ENCODE measurements at places on chromosomes 11 and 22. TPM values are rescaled to one million over a fixed set of nuclear protein-coding genes. Genes with fewer than 3 reads are reported as not detected.

The OR2AT4 gene
- not detected for total RNA-seq

DNA sequence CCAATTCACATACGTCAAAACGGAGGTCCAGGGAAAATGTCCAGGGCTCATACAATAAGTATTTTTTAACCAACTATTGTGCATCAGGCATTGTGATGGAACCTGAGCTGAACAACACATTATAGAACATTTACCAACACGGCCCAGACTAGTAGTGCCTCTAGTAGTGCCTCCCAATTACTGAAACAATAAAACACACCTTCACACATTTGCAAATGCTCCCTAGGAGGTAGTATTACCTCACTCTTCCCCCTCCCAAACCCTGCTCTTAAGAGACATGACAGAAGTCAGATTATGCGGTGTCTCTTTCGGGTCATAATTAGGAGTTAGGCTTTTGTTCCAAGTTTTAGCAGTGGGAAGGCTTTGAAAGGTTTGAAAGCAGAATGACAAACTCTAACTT, 61.1 kb downstream of the PAK1 start:
- H3K27ac ChIP-seq = no peak overlapping the region
- no peaks in the 10 kb centered on the region for H3K36me3 ChIP-seq
- no peaks in the 10 kb centered on the region for H3K27me3 ChIP-seq
- H3K4me1 ChIP-seq = peaks cover 3% of the 10 kb centered on the region
- DNase-seq = no peak

The SCGB1A1 gene
- not detected for total RNA-seq

The OR51A7 gene
- total RNA-seq = not detected

- H3K27me3 ChIP-seq = no peaks in the 10 kb centered on the region
- DNase-seq = no peak
- no peak overlapping the region for H3K4me3 ChIP-seq
- peaks cover 66% of the 10 kb centered on the region for H3K4me1 ChIP-seq
- H3K36me3 ChIP-seq = no peaks in the 10 kb centered on the region
- H3K27ac ChIP-seq = no peak overlapping the region
These were observed 41.8 kb downstream of the GALNT18 start for GRCh38 chr11:11580012-11580411.

DNA sequence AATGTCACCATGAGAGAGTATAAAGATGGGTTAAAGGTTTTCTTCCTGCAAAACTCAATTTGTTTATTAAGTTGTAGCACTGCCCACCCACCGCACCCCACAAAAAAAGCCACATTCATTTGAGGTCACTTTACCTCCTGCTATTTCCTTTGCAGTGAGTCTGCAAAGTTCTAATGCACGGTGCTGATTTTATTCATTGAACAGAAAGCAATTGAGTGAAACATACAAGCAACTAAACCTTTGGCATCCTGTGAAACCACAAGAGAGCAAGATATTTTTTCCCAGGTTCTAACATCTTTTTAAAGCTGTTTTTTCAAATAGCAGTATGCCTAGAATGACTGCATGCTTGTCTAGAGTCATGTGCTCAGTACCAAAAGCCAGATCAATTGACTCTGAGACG, 39.0 kb downstream of the RRAS2 start:
- no peak for DNase-seq
- no peaks in the 10 kb centered on the region for H3K36me3 ChIP-seq
- H3K4me3 ChIP-seq = no peak overlapping the region
- H3K27me3 ChIP-seq = no peaks in the 10 kb centered on the region

- no peaks in the 10 kb centered on the region for H3K27me3 ChIP-seq
- H3K36me3 ChIP-seq = no peaks in the 10 kb centered on the region
- H3K27ac ChIP-seq = peak overlapping the region; percentile 82
- peaks cover 21% of the 10 kb centered on the region for H3K4me1 ChIP-seq
These were observed 18.1 kb upstream of the INCENP start for GRCh38 chr11:62105667-62106191.

DNA sequence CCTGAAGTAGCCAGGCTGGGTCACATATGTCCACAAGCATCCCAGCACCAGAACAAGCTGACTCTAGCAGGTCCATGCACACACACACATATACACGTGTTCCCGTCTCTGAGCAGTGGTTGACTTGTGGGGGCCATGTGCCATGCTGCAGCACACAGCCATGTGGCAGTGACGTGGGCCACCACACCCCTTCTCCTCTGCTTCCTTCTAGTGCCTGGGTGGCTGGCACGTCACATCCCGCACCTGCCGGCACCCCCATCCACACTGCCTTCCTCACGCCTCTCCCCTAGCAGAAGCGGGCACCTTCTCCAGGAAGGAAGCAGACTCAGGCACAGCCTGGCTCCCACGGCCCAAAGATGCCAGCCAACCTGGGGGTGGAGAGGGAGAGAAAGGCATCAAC, 9.5 kb downstream of the SYT7 start:
- no peaks in the 10 kb centered on the region for H3K36me3 ChIP-seq
- DNase-seq = no peak
- H3K27ac ChIP-seq = no peak overlapping the region
- H3K4me3 ChIP-seq = no peak overlapping the region
- H3K4me1 ChIP-seq = peaks cover 14% of the 10 kb centered on the region
- peaks cover 10% of the 10 kb centered on the region for H3K27me3 ChIP-seq

GRCh38 chr11:28117712-28118111, 9.5 kb downstream of the METTL15 start:
- H3K27me3 ChIP-seq = no peaks in the 10 kb centered on the region
- DNase-seq = no peak
- no peaks in the 10 kb centered on the region for H3K4me1 ChIP-seq
- no peak overlapping the region for H3K4me3 ChIP-seq
- H3K27ac ChIP-seq = no peak overlapping the region

DNA sequence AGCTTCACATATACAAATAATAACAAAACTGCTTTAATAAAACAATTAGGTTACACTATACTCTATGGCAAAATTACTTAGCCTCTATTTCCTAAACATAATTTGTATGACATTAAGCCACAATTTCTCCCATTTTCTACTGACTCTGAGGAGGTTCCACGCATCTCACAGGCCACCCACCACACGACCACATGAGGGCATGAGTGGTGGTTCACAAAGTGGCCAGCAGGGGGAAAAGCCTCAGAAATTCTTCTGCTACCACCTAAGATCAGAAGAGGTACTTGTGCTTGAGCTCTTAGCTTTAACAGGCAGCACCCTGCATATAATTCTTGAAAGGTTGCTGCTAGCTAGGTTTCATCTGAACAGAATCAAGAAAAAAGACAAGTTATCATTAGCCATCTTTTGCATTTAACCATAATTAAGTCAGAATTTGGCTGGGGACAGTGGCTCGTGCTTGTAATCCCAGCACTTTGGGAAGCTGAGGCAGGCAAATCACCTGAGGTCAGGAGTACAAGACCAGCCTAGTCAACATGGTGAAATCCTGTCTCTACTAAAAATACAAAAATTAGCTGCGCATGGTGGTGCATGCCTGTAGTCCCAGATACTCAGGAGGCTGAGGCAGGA, 7.7 kb downstream of the LPXN start:
- DNase-seq = peak; percentile 30
- no peak overlapping the region for H3K27ac ChIP-seq
- H3K36me3 ChIP-seq = peaks cover 76% of the 10 kb centered on the region
- no peaks in the 10 kb centered on the region for H3K27me3 ChIP-seq
- H3K4me3 ChIP-seq = no peak overlapping the region

The DCHS1 gene
- total RNA-seq = 11.4 TPM

- no peak for DNase-seq
- no peak overlapping the region for H3K4me3 ChIP-seq
- no peaks in the 10 kb centered on the region for H3K4me1 ChIP-seq
- no peaks in the 10 kb centered on the region for H3K27me3 ChIP-seq
- no peak overlapping the region for H3K27ac ChIP-seq
These were observed 187.8 kb downstream of the DDX10 start for GRCh38 chr11:108852701-108853100.

The SHANK2 gene
- total RNA-seq = not detected

The MUC2 gene
- not detected for total RNA-seq

DNA sequence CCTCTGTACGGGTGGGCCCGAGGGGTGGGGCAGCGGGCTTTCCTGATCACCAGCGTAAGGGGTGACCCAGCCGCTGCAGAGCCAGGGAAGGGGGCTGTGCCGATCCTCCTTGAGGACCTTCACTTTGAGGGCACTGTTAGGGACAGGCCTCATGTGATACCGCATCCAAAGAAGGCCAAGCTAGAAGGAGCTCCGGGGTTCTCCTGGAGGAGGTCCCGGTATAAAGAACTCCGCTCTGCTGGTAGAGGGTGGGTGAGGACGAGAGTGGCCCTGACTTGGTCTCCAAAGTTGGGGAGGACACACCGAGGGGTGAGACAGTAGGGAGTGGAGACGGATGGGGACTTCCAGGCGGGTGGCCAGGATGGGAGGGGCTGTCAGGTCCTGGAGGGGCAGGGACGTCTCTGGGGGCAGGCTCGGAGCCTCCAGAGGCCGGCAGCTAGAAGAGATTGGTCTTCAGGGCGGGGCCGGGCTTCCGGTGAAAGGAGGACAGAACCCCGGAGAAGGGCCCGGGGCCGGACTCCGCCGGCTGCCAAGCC, 4.6 kb downstream of the PHOX2A start:
- peaks cover 52% of the 10 kb centered on the region for H3K27me3 ChIP-seq
- H3K4me3 ChIP-seq = peak overlapping the region; percentile 33
- peaks cover 38% of the 10 kb centered on the region for H3K36me3 ChIP-seq
- peak; percentile 72 for DNase-seq
- peaks cover 37% of the 10 kb centered on the region for H3K4me1 ChIP-seq

DNA sequence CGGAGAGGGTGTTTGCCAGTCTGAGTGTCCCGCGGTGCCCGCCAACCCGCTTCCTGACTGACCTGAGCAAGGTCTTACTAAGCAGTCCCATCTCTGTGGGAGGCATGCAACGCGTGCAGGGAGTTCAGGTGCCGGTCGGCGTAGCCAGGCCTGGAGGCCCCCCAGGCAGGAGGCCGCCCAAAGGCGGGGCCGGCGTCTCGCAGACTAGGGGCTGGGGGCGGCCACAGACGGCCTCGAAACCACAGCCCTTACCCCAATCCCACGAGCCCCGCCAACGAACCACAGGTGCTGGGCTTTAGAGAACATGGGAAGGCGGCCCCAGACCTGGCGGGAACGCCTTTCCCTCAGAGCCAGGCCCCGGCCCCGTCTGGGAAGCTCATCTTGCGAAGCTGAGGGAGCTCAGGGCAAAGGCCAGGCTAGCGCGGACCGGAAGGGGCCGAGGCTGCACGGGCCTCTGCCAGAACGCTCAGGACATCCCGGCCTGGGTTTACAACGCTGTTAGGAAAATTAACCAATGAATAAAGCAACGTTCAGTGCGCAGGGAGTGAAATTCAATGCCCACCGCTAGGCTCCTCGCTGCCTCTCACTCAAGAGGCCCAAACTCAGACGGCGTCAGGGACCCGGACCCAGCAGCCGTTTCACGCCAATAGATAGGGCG, 2.1 kb upstream of the MTFP1 start:
- H3K36me3 ChIP-seq = no peaks in the 10 kb centered on the region
- peak; percentile 86 for DNase-seq
- no peaks in the 10 kb centered on the region for H3K27me3 ChIP-seq

GRCh38 chr11:28777126-28777525, 668.9 kb downstream of the METTL15 start:
- no peak for DNase-seq
- no peaks in the 10 kb centered on the region for H3K36me3 ChIP-seq
- H3K4me1 ChIP-seq = no peaks in the 10 kb centered on the region
- no peak overlapping the region for H3K4me3 ChIP-seq
- no peaks in the 10 kb centered on the region for H3K27me3 ChIP-seq
- no peak overlapping the region for H3K27ac ChIP-seq

- no peak overlapping the region for H3K4me3 ChIP-seq
- H3K27ac ChIP-seq = no peak overlapping the region
These were observed 16.3 kb downstream of the RPUSD4 start for GRCh38 chr11:126195119-126195518.

GRCh38 chr11:80103142-80103859, 662.5 kb upstream of the TENM4 start:
- no peaks in the 10 kb centered on the region for H3K36me3 ChIP-seq
- H3K27me3 ChIP-seq = no peaks in the 10 kb centered on the region
- no peaks in the 10 kb centered on the region for H3K4me1 ChIP-seq
- H3K27ac ChIP-seq = no peak overlapping the region
- DNase-seq = no peak

DNA sequence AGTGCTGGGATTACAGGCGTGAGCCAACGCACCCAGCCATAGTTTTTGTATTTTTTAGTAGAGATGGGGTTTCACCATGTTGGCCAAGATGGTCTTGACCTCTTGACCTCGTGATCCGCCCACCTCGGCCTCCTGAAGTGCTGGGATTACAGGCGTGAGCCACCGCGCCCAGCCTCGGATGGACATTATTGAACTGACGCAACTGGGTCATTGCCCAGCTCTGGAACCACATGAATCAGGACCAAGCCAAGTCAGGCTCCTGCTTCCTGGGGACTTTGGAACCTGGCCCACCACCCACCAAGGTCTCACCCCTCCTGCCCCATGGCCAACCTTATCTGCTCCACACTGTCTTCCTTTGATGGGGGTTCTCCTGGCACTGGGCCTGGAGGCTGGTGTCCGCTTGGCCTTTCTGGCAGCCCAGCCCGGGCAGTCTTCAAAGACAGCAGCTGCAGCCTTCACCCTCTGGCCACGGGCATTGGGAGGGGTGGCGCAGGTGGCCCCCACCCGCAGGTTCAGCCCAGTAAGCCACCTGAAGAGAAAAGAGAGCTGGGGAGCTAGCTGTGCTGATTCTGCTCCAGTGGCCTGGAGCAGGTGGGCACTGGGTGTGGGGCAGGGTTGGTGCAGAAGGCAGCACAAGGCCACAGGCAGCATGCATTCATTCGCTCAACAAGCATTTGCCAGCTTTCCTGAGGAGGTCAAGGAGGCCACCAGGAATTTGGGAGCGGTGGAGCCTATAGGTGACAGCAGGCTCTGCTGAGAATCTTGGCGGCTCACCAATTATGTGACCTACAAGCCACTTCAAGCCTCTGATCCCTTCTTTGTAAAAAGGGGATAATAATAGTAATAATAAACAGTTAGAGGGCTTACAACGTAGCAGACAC, 5.7 kb downstream of the CHADL start:
- no peak overlapping the region for H3K4me3 ChIP-seq
- peak overlapping the region; percentile 24 for H3K27ac ChIP-seq
- H3K4me1 ChIP-seq = peaks cover 43% of the 10 kb centered on the region
- no peaks in the 10 kb centered on the region for H3K36me3 ChIP-seq
- no peaks in the 10 kb centered on the region for H3K27me3 ChIP-seq

DNA sequence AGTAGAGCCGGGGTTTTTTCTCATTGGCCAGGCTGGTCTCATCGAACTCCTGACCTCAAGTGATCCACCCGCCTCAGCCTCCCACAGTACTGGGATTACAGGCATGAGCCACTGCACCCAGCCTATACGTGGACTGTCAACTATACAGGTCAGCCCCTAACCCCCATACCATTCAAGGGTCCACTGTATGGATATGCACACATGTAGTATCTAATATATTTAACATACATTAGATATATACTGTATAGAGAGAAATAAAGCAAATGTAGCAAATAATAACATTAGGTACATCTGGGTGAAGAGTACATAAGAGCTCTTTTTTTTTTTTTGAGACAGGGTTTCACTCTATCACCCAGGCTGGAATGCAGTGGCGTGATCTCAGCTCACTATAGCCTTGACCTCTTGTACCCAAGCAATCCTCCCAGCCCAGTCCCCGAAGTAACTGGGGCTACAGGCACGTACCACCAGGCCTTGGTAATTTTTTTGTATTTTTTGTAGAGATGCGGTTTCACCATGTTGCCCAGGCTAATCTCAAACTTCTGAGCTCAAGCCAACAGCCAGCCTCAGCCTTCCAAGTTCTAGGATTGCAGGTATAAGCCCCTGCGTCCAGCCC, 1.5 kb upstream of the ATP5MGL start:
- no peak for DNase-seq
- H3K27me3 ChIP-seq = no peaks in the 10 kb centered on the region
- H3K36me3 ChIP-seq = no peaks in the 10 kb centered on the region
- H3K4me3 ChIP-seq = no peak overlapping the region
- peak overlapping the region; percentile 97 for H3K27ac ChIP-seq

Measured in heart left ventricle (tissue), 16 donors.